ENCODE measurements at places on chromosomes 7 and 10.

DNA sequence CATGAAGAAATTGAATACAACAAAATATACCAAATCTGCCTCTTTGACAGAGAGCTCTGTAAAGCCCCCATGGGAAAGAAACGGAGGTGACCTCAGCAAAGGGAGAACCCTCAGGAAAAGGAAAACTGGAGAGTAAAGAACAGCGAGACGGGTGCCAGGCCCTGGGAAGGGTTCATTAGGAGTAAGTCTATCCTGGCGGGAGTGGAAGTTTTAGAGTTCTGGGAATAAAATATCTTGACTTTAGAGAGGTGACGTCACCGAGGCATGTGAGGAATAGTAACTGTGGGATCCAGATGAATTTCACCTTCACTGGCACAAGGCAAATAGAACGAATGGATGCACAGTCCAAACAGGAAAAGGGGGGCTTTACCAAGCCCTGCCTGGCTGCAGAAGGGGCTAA, 362.8 kb upstream of the IGFBP3 start:
- no peak for DNase-seq

- no peak for DNase-seq
Observed at GRCh38 chr10:27716521-27716920, 29.1 kb downstream of the MKX start.

DNA sequence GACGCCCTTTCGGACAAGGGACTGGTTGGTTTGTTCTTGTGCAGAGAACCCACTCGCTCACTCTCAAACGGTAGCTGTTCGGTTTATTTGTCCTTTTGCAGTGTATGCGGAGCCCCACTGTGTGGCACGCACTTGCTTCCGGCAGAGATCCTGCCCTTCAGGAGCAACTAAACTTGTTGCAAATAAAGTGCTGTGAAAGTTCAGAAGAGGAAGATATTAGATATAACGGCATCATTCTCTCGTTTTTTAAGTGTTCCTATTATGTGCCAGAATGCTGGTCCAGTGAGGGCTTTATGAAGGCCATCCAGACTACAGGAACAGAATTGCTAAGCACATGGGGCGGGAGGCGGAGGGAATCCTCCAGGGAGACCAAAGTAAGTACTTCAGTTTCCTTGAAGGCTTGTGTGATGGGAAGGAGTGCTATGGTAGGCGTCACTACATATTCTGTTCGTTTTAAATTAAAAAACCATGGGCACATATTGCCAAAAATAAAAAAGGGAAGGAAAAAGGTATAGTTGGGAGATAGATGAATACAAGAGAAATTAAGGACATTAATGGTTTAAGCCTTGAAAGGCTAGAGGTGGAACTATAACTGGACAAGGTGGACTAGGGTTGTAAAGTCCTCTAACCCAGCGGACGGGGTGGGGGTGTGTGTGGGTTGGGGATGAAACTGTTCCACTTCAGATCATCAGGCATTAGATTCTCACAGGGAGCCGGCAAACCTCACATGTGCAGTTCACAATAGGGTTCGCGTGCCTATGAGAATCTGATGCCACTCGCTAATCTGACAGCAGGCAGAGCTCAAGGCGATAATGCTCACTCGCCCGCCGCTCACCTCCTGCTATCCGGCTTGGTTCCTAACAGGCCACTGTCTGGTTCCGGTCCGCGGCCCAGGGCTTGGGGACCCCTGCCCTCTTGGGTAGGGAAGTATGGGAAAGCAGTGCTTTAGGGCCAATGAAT, 704 bp upstream of the ERLIN1 start:
- peak; percentile 19 for DNase-seq

DNA sequence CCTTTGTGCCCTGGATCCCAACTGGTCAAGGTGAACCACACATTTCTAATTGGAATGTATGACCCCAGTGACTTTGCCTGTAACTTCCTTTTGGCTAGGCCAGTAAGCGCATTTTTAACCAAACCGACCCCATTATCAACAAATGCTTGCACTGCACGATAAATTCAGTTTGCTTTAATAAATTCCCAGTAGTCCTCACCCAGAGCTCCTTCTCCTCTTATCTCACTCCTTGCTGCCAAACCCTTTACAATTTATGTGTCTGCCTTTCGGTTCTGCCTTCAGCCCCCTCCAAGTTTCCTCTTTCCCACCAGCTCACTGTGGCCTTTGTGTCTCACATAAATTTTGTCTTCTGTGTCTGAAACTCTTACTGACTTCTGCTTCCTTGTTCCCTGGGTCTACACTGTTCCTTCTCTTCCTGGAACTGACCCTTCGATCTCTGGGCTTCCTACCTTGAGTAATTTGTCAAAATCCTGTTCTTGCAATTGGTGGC, 59.0 kb downstream of the TBXAS1 start:
- DNase-seq, result no peak

GRCh38 chr10:31623947-31624346, 304.7 kb downstream of the ARHGAP12 start:
- DNase-seq, result no peak

DNA sequence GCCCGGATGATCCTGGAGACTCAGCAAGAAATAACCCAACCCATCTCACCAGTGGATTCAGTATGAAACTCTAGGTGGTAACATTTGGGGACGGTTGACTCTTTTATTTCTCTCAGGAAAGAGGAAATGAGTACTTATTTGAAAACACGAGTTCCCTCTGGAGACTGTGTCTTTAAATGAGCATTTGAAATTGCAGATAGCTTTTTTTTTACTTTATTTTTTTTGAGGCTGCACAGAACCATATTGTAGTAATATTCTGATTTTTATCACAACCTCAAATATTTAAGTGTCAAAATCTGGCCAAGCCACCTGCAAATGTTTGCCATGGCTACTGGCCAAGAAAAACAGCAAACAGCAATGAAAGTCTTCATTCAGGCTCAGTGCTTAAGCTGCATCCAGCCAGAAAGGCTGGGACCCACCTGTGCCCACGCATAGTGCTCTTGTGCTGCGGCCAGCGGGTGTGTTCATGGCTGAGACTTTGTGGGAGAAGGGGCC, 160.8 kb downstream of the CREB5 start:
- no peak for DNase-seq

- no peak for DNase-seq
Observed at GRCh38 chr10:111221682-111222480, 145.1 kb downstream of the ADRA2A start.

GRCh38 chr10:35191523-35191922, 64.9 kb downstream of the CREM start:
- no peak for DNase-seq

- DNase-seq, result peak; percentile 71
Observed at GRCh38 chr7:36286226-36286625, 103.4 kb upstream of the ANLN start.

- DNase-seq, result no peak
Observed at GRCh38 chr10:118272149-118272721, 69.9 kb downstream of the FAM204A start.

- no peak for DNase-seq
Observed at GRCh38 chr7:128378637-128379036, 17.1 kb upstream of the PRRT4 start.

GRCh38 chr7:155992538-155992937, 180.3 kb upstream of the SHH start:
- DNase-seq, result peak; percentile 39

DNA sequence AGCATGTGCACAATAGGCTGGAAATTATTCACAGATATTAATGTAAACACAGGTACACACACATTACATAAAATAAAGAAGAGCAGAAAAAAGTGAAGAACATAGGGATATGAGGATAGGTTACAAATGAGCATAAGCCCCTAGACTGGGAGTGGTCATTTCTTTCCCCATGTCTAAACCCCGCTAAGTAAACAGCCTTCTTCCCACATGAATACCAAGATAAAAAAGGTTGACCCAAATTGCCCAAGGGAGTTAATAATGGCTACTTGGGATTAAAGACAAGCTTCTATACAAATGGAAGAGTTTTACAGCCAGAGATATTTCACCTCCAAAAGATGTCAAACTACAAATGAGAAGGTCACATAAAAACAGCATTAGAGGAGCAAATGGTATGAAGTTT, 527.1 kb upstream of the CELF2 start:
- no peak for DNase-seq

DNA sequence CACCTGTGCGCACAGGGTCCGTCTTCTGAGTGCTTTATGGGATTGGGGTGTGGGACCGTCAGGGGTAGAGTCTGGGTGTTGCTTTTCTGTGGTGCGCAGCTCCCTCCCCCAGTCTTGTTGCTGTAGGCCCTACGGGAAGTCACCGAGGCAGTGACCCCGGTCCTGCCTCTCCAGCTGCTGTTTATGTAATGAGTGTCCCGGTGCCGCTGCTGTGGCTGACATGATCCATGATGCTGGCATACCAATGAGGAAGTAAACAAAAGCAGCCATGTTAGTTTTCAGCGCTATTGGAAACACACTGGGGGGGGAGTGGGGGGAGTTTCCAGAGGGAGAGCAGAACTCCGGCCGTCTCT, 1.1 kb downstream of the TRIM8 start:
- peak; percentile 69 for DNase-seq

GRCh38 chr7:73746378-73746777, 7.8 kb upstream of the ABHD11 start:
- DNase-seq, result no peak

- no peak for DNase-seq
Observed at GRCh38 chr10:28987555-28988320, 301.1 kb upstream of the LYZL1 start.

DNA sequence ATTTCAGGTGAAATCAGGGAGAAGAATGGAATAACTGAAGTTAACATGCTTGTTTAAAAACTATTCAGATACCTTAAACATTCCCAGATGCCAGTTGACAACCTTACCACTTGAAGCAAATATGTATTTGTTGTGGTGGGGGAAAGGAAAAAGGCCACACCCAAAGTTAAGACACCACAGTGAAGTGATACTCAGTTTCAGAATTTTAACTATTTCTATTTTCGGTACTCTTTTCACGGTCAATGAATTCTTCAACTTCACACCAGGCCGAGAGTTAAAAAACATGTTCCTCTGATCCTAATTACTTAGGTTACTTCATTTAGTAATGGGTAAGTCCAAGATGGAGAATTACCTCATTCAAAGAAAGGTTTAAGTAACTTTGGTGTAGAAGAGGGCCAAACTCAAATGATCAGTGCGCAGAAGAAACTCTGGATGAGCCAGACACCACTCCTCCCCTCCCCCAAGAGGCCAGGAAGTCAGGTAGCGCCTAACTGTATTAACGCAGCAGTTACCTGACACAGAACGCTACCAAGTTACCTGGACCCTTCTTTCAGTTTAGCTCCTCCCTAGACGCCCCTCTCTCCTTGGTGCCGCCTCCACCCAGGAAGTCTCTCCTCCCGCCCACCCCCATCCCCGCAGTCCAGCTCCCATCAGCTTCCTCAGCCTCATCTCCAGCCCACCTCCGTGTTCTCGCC, 700 bp downstream of the MTPN start:
- DNase-seq, result peak; percentile 56

GRCh38 chr7:154871507-154871906, 131.4 kb downstream of the PAXIP1 start:
- no peak for DNase-seq

DNA sequence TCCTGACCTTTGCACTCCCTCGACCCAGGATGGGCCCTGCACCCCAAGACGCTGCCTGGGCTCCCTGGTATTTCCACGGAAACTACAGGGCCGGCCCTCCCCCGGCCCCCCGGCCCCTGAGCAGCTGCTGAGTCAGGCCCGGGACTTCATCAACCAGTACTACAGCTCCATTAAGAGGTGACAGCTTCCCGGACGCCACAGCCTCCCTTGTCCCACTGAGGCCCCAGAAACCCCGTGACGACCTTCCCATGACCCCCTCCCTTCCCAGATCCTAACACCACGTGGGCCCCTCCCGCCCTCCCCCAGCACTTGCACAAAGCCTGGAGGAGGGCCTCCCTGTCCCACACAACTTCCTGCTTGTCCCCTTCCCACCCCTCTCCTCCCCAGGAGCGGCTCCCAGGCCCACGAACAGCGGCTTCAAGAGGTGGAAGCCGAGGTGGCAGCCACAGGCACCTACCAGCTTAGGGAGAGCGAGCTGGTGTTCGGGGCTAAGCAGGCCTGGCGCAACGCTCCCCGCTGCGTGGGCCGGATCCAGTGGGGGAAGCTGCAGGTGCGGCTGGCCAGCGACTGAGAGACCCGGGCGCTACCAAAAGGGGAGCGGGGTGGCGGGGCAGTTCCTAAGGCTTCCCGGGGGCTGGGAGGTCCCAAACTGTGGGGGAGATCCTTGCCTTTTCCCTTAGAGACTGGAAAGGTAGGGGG, 5.7 kb downstream of the NOS3 start:
- DNase-seq, result peak; percentile 52

GRCh38 chr10:35643151-35644049, 1.3 kb upstream of the FZD8 start:
- DNase-seq, result no peak

DNA sequence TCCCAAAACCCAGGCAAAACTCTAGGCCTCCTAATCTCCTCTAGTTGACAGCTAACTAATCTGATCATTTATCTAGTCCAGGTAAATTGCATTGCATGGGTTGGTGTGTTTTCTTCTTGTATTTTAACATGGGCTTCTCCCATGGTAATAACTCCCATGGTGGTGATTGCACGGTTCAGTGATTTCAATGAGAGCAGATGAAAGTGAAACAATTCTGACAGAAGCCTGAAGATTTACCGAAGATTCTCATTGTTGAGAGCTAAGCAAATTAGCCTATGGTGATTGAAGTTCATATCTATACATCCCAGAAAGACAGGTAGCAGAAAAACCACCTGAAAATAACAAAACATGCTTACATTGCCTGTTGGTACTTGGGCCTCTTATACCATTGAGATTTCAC, 26.6 kb upstream of the LIPN start:
- DNase-seq, result no peak

DNA sequence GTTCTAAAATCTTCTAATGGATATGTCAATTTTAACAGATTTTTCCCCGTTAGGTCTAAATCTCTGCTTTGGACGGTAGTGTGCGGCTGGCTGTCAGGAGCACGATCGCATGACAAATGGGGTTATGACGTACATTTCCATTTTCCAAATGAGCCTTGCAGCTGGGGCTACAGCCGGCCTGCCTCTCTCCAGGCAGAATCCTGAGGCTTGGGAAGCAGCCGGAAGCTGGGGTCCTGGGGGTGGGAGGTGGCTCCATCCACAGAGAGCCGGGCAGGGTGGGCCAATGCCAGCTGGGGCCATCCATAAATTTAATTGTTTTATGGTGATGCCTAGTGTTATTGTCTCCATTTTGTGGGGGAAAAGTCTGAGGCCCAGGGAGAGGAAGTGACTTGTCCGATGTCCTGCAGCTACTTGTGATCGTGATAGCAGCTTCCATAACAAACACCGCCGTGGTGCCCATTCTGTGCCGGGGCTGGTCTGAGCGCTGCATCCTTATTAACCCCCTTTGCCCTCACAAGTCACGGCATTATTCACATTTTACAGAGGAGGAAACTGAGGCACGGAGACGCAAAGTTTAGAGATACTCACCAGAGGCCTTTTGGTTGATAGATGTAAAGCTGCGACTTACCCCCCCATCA, 53.0 kb upstream of the EBF3 start:
- no peak for DNase-seq

- DNase-seq, result no peak
Observed at GRCh38 chr7:138483531-138483930, 23.5 kb downstream of the TRIM24 start.

All from activated naive CD4-positive, alpha-beta T cell treated with anti-CD3 and anti-CD28 coated beads for 36 hours (primary cell).